ENCODE measurements at places on chromosomes 3 and 15.

GRCh38 chr15:93973287-93973686 is 258.1 kb upstream of the MCTP2 start:
- DNase-seq, result no peak

- no peak for DNase-seq
These were observed 63.1 kb downstream of the PRKAR2A start for GRCh38 chr3:48784426-48785120.

DNA sequence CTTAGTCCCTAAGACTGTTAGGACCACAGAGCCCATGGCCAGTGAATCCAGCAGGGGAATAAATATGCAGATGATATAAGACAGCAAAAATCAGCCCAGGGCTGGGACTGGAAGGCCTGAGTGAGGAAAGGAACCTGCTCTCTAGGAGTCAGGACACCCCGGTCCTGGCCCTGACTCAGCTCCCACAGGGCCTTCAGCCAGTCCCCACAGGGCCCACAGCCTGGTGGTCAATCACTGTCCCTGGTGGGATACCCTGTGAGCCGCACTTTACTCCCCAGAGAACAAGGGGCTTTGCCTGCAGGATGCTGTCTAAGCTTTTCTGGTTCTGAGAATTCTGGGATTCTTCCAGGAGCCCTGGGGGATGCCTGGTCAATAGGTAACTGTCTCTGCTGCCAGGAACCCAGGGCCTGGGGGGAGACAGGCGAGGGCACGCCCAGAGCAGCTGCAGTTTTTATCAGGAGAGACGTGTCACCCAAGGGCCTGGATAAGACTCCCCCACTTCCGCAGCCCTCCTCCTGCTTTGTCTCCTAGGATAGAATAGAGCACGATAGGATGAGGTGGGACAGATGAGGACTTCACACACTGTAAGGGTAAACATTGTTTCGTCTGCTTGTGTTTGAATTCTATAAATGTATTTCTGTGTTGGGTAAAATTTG is 49.5 kb upstream of the MCF2L2 start:
- DNase-seq, result no peak

- DNase-seq, result no peak
These were observed 13.1 kb downstream of the RYK start for GRCh38 chr3:134237454-134238145.

DNA sequence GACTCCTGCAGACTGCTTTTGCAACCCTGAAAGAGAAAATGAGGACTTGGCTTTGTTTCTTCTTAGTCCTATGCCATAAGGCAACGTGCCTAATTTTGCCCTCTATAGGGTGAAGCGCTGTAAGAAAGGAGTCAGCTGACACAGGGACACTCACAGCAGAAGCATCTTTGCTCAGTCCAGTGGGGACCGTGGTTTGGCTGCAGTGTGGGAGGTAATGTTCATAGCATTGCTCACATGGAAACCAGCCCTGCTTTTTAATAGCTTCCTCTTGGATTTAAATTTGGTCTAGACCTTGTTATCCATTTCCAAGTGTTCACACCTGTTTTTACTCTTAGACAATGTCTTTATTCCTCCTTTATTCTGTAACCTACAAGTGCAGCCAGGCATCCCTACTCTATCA is 1032.1 kb downstream of the NTRK3 start:
- DNase-seq, result no peak

- no peak for DNase-seq
These were observed 82.5 kb downstream of the SOX2 start for GRCh38 chr3:181794011-181794790.

DNA sequence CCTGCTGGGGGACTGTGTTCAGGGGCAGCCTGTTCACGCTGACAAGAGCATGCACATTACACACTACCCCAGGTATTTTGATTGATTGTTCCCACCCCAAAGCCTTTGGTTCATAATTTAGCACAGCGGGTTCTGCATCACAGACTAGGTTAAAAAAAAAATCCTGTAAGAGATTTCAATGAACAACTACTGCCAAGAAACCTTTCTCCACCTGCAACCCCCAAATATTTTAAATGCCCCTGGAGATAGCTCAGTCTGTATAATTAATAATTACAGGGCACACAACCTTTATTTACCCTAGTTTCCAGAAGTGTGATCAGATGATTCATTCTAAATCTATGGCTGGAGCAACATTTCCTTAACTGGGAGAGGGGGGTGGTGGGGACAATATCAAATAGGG is 87.6 kb downstream of the NR2F2 start:
- no peak for DNase-seq

- DNase-seq, result no peak
These were observed 1.9 kb downstream of the CPNE4 start for GRCh38 chr3:132032959-132033358.

DNA sequence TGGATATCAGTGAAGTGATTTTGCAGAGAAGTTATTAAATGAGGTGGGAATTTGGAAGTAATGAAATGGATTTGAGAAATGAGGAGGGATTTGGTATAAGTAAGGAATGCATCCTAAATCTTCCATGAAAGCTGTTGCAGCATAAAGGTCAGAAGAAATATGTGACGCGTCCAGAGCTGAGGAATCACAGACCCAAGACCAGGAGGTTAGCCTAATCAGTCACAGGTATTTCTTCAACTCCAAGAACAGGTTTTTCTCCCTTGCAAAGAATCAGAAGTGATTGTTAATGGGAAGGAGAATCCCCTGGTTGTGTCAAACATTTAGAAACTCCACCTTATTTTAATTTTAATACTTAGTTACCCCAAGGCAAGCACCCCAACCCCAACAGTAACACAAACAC is 253.2 kb downstream of the MEX3B start:
- DNase-seq, result no peak

- DNase-seq, result no peak
These were observed 17.5 kb upstream of the MYO5A start for GRCh38 chr15:52546031-52546751.

DNA sequence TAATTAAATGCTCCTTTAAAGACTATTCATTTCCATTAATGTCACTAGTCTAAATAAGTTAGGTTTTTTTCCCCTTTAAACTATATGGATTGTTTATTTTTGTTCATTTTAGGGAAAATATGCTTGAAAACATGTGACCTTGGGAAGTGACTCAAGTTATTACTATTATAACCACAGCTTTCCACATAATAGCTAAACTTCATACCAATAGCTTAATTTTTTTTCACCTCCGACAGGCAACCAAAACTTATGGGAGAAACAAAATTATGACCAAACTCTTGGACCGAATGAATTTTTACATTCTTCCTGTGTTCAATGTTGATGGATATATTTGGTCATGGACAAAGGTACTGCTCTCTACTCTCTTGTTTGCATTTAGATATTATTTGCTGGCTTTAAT is 16.2 kb downstream of the CPA3 start:
- DNase-seq, result no peak

GRCh38 chr3:175777495-175777894 is 918.4 kb downstream of the NAALADL2 start:
- DNase-seq, result no peak

- peak; percentile 66 for DNase-seq
These were observed 218.6 kb downstream of the TBC1D2B start for GRCh38 chr15:77858792-77859490.

- DNase-seq, result no peak
These were observed 96.7 kb downstream of the IL5RA start for GRCh38 chr3:3013317-3014052.

DNA sequence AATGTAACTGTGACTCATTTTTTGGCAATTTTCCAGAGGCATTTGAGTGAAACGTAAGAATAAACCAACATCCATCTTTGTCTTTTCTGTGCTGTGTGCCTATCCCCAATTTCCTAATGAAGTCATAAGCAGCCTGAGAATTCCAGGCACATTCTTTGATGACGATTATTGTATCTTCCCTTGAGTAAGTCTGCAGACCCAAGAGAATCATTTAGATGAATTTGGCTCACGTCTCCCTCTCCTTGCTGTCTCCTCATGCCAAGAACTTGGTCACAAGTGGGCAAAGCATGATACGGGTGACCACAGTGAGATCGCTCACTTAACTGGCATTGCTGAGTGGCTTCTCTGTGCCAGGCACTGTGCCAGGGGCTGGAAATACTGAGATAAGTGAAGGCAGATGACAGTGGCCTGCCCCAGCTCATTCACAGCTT is 384.5 kb upstream of the IL12A start:
- no peak for DNase-seq

DNA sequence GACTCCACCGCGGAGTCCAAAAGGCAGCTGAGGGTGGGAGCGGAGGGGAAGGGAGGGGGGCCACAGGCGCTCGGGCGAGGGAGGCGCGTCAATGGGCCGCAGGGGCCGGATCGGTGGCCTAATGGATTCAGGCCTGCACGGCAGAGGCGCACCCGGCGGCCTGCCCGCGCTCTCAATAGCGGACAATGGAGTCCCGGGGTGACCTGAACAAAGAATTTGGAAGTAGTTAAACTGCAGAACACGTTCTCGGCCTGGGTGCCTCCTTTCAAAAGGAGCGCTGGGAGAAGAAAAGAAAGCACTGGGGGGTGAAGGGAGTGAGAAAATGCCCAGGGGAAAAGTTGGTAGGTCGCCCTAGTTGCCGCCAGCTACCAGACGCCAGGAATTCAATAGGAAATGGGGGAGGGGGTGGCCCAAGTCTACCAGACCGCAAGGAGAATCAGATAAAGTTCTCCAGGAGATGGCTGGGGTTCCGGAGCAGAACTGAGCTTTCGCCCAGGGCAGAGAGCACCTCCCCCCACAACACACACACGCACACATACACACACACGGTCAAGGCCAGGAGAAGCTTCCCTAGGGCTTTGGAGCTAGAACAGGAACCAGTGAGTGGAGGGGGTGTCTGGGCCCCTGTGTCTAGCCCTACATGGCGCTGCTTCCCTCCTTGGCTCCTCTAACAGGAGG is 25.8 kb upstream of the POLG start:
- DNase-seq, result no peak

DNA sequence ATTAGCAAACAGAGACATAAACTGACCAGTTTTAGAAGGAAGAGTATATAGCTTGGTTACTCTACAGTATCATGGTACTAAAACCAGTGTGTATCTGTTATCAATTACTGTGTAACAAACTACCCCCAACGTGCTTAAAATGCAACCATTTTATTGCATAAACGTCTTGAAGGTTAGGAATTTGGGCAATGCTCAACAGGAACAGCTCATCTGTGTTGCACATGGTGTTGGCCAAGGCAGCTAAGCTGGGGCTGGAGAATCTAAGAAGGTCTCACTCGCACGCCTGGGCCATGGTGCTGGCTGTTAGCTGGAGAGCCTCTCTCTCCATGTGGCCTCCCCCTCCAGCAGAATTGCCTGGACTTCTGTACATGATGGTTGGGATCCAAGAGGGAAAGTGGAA is 81.2 kb upstream of the THBS1 start:
- DNase-seq, result no peak

GRCh38 chr15:98677345-98678059 is 29.2 kb downstream of the IGF1R start:
- DNase-seq, result no peak

GRCh38 chr15:86608461-86609205 is 529.0 kb downstream of the AGBL1 start:
- no peak for DNase-seq

DNA sequence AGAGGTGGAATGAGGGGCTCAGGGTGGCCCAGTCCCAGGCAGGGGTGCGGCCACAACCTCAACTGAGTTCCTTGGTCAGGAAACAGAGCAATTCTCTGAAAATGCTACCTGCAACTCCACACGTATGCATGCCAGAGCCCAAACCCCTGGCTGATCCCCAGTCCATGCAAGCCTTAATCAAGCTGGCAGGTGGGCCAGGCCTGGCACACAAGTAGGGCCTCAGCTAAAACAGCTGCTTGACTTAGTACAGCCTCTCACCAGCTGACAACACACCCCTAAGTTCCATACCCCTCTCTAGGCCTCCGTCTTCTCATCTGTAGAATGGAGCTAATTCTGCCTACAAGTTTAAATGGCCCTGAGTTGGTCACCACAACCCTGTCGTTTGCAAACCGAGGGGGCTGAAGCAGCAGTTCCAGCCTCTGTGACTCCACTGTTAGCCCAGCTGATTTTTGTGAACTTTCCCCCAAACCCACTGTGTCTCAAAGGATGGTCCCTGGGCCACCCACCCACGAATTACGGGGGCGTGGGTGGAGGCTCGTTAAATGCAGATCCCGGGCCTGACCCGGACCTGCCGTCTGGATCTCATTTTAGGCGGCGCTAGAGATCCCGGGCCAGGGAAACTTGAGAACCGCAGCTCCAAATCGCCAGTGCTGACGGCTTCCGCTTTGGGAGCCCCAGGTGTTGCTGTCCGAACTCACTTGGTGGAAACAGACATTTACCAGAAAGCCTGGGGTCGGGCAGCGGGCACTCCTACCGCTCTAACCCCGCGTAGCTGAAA is 927 bp downstream of the CHDH start:
- no peak for DNase-seq

DNA sequence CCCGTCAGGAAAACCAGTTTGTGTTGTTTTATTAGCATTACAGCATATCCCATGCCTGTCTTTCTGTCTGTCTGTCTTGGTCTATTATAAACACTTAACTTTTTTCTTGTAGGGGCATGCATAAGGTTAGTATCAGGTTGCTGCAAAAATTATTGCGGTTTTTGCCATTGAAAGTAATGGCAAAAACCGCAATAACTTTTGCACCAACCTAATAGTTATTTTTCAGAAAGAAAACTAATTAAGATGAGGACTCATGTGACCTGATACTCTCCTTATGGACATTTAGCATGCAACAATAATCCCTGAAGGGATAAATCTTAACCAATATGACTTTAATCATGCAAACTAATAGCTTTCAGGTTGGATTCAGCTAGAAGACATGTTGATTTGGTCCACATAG is 326.7 kb upstream of the SUCLG2 start:
- no peak for DNase-seq

GRCh38 chr3:177824190-177824786 is 627.0 kb upstream of the TBL1XR1 start:
- no peak for DNase-seq

DNA sequence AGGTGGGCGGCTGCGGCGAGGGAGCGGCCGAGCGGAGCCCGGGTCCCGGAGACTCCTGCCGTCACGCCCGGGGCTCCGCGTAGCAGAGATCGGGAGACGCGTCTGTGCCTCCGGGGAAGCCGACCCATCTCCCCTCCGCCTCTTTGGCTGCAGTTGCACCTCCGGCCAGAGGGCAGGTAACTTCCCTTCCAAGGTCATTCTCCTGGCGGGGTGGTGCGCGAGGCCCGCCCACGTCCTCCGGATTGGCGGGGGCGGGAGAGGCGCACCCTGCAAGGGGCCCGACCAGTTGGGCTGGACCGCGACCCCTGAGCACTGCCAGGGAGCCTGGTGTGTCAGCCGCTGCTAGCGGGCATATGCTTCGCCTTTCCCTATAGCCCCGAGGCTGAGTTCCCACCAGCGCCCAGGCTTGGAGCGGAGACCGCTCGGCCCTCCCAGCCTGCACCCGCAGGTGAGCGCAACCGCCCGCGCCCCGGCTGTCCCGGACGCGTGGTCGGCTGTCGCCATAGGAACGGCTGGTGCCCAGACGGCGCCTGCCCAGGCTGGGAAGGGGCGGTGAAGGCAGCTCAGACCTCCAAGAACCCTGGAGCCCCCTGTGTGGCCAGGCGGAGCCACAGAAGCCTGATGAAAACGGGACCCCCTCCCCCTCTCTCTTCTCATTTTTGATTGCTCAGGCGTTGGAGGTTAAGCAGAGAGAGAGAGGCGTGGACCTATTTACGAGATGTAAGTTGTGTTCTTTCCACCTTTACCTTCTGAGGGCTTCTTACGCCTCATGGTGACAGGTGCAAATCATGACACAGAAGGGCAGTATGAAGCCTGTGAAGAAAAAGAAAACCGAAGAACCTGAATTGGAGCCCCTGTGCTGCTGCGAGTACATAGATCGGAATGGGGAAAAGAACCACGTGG is 453 bp downstream of the ZDHHC23 start:
- DNase-seq, result peak; percentile 11

- no peak for DNase-seq
These were observed 168.6 kb downstream of the SHQ1 start for GRCh38 chr3:72679540-72680198.

Measured in HL-60 (cell line).